Tibial nerve (tissue), 4 donors: ENCODE measurements at places on chromosomes 4 and X. TPM values are rescaled to one million over a fixed set of nuclear protein-coding genes. Genes with fewer than 3 reads are reported as not detected.

Gene SPOCK3
- not detected for total RNA-seq

- no peak for DNase-seq
- no peaks in the 10 kb centered on the region for H3K27me3 ChIP-seq
- no peaks in the 10 kb centered on the region for H3K36me3 ChIP-seq
- no peak overlapping the region for H3K4me3 ChIP-seq
- H3K27ac ChIP-seq = no peak overlapping the region
- peaks cover 2% of the 10 kb centered on the region for H3K4me1 ChIP-seq
Measured at GRCh38 chr4:106690487-106690886, 321.9 kb upstream of the GIMD1 start.

Gene TSPAN7
- 28.5 TPM for total RNA-seq

Gene RTL9
- not detected for total RNA-seq

DNA sequence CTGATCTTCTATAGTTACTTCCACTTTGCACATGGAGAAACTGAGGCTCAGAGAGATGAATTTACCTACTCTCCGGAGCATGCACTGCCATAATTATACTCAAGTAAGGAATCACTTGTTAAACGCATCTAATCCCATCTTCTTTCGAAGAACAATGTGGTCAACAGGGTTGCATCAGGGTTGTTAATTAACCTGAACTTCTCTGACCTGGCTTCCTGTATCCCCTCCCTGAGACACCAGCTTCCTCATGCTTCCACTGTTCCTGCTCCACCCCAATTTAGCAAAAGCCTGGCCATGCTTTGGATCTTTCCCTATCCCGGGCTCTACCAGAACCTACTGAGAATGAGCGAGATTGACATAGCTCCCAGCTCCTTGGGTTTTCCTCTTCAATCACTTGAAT is 136.7 kb downstream of the SMIM20 start:
- no peaks in the 10 kb centered on the region for H3K4me1 ChIP-seq
- peak overlapping the region; percentile 80 for H3K27ac ChIP-seq
- no peak for DNase-seq
- no peaks in the 10 kb centered on the region for H3K36me3 ChIP-seq
- no peaks in the 10 kb centered on the region for H3K27me3 ChIP-seq
- no peak overlapping the region for H3K4me3 ChIP-seq

DNA sequence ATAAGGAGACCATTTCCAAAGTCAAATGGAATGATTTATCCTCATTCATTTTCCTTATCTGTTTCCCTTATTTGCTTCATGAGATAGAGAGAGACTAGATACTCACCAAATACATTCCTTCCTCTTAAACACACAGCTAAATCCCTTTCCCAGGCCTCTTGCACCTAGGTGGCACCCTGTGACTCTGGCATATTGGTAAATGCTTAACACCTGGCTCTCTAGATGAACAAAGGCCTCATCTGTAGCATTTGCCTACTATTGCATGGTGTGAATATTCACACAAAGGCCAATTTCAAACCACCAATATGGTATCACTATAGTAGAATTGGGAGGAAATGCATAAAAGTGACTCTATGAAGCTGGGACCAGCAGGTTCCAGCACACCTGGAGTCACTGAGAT is 22.1 kb upstream of the SLC10A4 start:
- no peak overlapping the region for H3K4me3 ChIP-seq
- no peak overlapping the region for H3K27ac ChIP-seq
- no peaks in the 10 kb centered on the region for H3K36me3 ChIP-seq
- DNase-seq = no peak
- no peaks in the 10 kb centered on the region for H3K4me1 ChIP-seq

Gene CLDN22
- total RNA-seq = not detected

Gene DMP1
- not detected for total RNA-seq

Gene CDKL5
- total RNA-seq = 7.5 TPM

DNA sequence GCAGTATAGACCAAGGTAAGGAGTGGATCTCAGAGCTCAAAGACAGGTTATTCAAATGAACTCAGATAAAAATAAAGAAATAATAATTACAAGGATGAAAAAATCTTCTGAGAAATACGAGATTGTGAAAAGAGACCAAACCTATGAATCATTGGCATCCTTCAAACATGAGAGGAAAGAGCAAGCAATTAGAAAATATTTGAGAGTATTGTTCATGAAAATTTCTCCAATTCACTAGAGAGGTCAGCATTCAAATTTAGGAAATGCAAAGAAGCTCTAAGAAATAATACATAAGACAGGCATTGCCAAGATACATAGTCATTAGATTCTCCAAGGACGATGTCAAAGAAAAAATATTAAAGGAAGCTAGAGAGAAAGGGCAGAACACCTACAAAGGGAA is 93.5 kb upstream of the GALNTL6 start:
- no peak overlapping the region for H3K4me3 ChIP-seq
- H3K27me3 ChIP-seq = no peaks in the 10 kb centered on the region
- no peak for DNase-seq
- no peaks in the 10 kb centered on the region for H3K4me1 ChIP-seq
- H3K27ac ChIP-seq = no peak overlapping the region

GRCh38 chr4:5957076-5957475 is 61.2 kb downstream of the C4orf50 start:
- H3K27ac ChIP-seq = no peak overlapping the region
- no peaks in the 10 kb centered on the region for H3K36me3 ChIP-seq
- no peak for DNase-seq

- no peaks in the 10 kb centered on the region for H3K4me1 ChIP-seq
- H3K27ac ChIP-seq = no peak overlapping the region
- DNase-seq = no peak
Measured at GRCh38 chr4:40998675-40999358, 215.5 kb downstream of the APBB2 start.

- no peak overlapping the region for H3K27ac ChIP-seq
- H3K4me1 ChIP-seq = no peaks in the 10 kb centered on the region
- H3K4me3 ChIP-seq = no peak overlapping the region
- no peaks in the 10 kb centered on the region for H3K27me3 ChIP-seq
- no peak for DNase-seq
Measured at GRCh38 chrX:20181598-20182329, 40.1 kb upstream of the EIF1AX start.

Gene TMEM156
- total RNA-seq = 8.6 TPM

Gene H2BW2
- total RNA-seq = not detected

Gene SOD3
- total RNA-seq = 208 TPM

Gene EPGN
- total RNA-seq = not detected

DNA sequence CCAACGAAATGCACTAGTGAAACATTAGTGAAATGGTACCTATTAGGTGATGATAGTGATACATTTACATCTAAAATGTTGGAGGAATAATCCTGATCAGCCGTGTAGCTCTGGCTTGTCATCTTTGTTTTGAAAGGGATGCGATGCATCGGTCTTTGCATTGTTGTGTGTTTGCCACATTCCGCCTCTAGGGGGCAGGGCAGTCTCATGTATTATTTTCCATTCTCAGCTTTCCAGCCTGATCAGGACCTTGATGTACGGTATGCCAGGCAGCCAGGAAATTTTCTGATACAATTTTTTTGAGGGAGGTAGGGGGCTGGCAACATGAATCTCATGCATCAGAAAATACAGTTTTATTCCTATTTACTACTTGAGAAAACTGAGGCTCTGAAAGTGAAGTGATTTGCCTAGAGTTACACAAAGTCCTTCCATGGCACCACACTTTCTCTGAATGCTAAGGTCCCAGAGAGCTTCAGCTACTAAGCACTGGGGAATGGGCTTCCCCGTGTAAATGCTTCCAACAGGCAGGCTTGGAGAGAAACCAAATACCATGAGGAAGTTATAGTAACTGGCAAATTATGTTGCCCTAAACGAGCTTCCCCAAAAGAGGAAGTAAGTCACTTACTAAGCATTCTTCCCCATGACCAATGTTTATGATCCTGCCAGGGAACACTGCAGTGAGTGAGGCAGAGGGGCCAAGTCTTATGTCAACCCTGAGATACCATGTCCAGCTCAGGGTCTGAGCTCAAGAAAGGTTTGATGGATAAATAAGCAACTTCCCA is 31.8 kb upstream of the IQSEC2 start:
- no peaks in the 10 kb centered on the region for H3K36me3 ChIP-seq
- no peak overlapping the region for H3K4me3 ChIP-seq
- DNase-seq = peak; percentile 60
- H3K27me3 ChIP-seq = peaks cover 21% of the 10 kb centered on the region
- H3K27ac ChIP-seq = no peak overlapping the region

DNA sequence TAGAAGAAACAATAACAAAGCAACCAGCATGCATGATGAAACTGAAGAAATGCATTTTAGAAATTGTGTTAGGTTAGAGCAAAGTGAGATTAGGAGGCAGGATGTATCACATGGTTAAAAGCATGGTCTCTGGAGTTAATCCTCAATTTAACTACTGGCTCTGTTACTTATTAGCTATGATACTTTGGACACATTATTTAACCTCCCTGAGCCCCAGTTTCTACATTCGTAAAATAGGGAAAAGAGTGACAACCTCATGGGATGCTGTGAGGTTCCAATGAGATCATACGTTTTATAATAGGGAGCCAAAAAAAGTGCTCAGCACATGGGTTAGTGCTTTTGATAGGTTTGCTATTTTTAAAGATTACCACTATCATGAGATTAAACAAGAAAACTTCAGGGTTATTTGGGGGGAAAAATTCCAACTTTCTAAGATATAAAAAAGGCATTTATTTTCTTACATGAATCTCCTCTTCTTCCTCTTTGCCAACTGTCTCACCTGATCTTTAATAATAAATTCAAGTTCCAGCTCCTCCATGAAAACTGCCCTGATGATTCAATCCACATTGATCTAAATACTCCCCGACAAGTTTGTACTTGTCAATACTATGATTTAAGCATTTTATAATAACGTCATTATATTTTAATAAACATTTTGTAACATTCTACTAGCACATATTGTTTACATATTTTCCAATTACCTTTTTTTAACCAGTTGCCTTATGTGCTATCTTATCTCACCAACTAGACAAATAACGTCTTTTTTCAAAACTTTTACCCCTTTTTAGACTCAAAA is 4.6 kb downstream of the SEC31A start:
- H3K27me3 ChIP-seq = no peaks in the 10 kb centered on the region
- peaks cover 22% of the 10 kb centered on the region for H3K4me1 ChIP-seq
- no peak overlapping the region for H3K27ac ChIP-seq
- DNase-seq = no peak

DNA sequence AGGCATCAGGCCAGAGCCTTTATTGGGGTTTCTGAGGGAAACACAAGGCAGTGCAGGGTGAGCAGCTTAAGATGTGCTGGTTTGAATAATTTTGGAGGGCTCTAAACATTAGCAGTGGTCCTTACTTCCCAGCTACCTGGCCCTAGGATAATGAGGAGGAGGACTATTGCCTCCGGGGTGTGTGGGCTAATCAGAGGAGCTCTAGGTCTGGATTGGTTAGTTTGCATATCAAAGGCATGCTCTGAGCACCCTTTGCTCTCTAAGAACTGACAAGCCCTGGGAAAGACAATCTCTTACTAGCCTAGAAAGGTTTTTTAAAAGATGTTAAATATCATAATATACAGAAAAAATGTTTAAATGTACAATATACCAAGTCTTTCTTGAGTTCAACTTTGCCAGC is 58.4 kb downstream of the RXFP1 start:
- H3K27me3 ChIP-seq = no peaks in the 10 kb centered on the region
- DNase-seq = no peak
- H3K36me3 ChIP-seq = no peaks in the 10 kb centered on the region
- no peak overlapping the region for H3K27ac ChIP-seq
- H3K4me1 ChIP-seq = no peaks in the 10 kb centered on the region

Gene AWAT2
- total RNA-seq = not detected

- no peak for DNase-seq
- H3K27me3 ChIP-seq = no peaks in the 10 kb centered on the region
- no peak overlapping the region for H3K4me3 ChIP-seq
- H3K36me3 ChIP-seq = no peaks in the 10 kb centered on the region
Measured at GRCh38 chr4:155624478-155624877, 42.2 kb upstream of the GUCY1A1 start.

DNA sequence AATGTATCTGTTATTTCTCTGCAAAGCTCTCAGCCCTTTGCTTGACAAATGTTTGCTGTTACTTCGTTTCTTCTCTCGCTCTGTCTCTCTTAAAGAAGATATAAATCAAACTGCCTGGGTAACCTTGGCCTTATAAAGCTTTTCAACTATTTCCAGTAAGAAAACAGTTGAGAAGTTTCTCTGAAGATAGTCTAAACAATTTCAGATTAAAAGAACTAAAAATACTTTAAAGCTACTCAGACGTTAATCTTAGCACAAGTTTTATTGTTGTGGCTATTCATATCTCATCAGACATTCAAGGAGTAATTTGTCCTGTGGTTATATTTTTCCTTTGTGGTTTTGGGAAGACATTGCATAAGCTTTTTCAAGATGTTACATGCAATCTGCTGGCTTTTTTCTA is 22.6 kb downstream of the HOPX start:
- H3K27me3 ChIP-seq = peaks cover 58% of the 10 kb centered on the region
- H3K4me1 ChIP-seq = no peaks in the 10 kb centered on the region
- DNase-seq = no peak
- H3K36me3 ChIP-seq = no peaks in the 10 kb centered on the region
- no peak overlapping the region for H3K27ac ChIP-seq
- H3K4me3 ChIP-seq = no peak overlapping the region

GRCh38 chr4:168979338-168979737 is 30.7 kb downstream of the CBR4 start:
- no peaks in the 10 kb centered on the region for H3K36me3 ChIP-seq
- no peak for DNase-seq
- H3K4me3 ChIP-seq = no peak overlapping the region
- no peak overlapping the region for H3K27ac ChIP-seq

GRCh38 chr4:70531981-70532380 is 13.6 kb downstream of the AMTN start:
- H3K4me3 ChIP-seq = no peak overlapping the region
- H3K36me3 ChIP-seq = no peaks in the 10 kb centered on the region
- no peak overlapping the region for H3K27ac ChIP-seq
- H3K4me1 ChIP-seq = no peaks in the 10 kb centered on the region
- DNase-seq = no peak
- no peaks in the 10 kb centered on the region for H3K27me3 ChIP-seq

DNA sequence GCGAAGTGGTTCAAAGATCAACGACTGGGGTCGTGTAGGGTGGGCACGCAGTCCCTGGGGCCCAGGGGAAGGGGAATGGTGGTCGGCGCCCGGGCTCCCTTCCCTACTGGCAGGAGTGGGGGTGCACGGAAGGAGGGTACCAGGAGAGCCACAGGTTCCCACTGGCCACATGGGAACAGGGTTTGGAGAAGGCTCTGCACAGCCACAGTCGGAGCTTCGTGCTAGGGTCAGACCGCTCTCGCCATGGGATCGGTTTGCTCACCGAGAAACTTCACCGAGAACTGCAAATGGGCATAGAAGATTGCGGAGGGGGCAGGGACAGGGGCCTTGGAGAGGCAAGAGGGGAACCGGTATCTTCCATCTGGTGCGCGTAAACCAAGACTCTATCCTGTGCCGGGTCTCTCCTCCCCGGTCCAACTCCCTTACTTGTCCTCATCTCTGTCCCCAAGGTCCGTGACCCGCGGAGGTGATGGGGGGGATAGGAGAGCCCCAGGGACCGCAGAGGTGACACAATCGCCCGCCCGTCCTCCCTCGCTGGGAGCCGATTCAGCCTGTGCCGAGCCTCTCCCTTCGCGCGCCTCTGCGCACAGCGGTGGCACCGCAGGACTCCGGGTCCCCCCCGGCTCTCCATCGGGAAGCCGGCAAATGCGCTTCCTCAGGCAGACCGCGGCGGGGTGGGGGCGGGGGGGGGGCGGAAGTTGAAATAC is 1.0 kb downstream of the SCD5 start:
- no peak overlapping the region for H3K27ac ChIP-seq
- H3K36me3 ChIP-seq = no peaks in the 10 kb centered on the region
- no peak for DNase-seq
- peaks cover 9% of the 10 kb centered on the region for H3K4me1 ChIP-seq
- no peaks in the 10 kb centered on the region for H3K27me3 ChIP-seq
